Cardiac atrium fibroblast (primary cell): ENCODE measurements at places on chromosomes 11 and 22. TPM values are rescaled to one million over a fixed set of nuclear protein-coding genes. Genes with fewer than 3 reads are reported as not detected.

The TCN2 gene
- 17.5 and 34.8 TPM in 2 replicates for total RNA-seq

The LIN7C gene
- total RNA-seq = 22.4 and 27.5 TPM in 2 replicates

The TOMT gene
- total RNA-seq = not detected in 2 replicates

The MOV10L1 gene
- total RNA-seq = 2.1 and 3.6 TPM in 2 replicates

The DEUP1 gene
- total RNA-seq = not detected in 2 replicates

The SOX10 gene
- total RNA-seq = not detected in 2 replicates

The GRM5 gene
- total RNA-seq = not detected in 2 replicates

The HSPA8 gene
- total RNA-seq = 1,994 and 2,025 TPM in 2 replicates

The PIH1D2 gene
- 0.18 and 0.32 TPM in 2 replicates for total RNA-seq
